NCI-H1048 (cell line): ENCODE measurements at places on chromosomes 2 and 18.

DNA sequence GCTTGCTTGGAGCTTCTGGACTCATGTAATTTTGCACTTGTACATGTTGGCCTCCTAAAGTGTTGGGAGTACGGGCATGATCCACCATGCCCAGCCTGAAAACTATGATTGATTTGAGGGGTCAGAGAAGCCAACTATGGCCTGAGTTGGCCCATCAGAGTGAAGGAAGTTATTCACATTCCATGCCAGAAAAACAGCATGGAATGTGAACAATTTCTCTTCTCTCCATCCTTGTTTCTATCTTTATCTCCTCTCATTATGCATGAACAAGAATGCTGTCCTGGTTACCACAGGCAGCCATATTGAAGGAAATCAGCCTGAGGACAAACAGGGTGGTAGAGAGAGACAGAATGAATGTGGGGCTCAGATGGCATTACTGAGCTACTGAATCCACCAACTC, 3.5 kb upstream of the CD226 start:
- no peak for DNase-seq

DNA sequence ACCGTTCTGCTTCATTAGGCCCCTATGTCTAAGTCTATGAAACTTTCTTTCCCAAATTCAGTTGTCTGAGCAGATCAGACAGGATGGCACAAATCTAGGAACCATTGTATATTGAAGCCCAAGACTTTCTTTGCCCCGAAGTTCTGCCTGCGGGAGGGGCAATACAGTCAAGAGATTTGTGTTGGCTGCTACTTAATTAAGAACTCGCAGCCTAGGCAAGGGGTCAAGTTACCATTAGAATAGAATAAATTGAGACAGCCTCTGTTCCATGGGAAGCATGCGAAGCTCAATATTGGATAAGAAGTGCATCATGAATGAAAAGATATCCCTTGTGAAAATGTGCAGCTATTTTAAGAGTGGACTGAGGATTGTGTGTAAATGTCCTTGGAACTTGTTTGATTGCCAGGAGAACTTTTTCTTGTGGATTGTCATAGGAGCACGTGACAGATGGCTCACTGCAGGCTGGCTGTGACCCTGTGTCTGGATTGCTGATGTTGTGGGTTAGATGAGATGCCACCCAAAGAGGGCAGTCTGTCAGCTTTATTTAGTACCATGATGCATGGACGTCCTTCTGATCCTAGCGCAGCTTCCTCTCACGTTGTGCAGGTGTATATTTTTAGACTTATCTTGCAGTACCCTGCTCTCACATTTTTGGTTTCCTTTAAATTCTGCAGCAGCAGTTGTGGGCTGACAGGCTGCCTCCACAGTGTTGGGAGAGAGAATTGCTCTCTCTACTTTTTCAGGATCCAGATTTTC, 30.9 kb downstream of the HAUS1 start:
- DNase-seq: no peak

- no peak for DNase-seq
Observed at GRCh38 chr2:1847846-1848598, 103.7 kb upstream of the PXDN start.

DNA sequence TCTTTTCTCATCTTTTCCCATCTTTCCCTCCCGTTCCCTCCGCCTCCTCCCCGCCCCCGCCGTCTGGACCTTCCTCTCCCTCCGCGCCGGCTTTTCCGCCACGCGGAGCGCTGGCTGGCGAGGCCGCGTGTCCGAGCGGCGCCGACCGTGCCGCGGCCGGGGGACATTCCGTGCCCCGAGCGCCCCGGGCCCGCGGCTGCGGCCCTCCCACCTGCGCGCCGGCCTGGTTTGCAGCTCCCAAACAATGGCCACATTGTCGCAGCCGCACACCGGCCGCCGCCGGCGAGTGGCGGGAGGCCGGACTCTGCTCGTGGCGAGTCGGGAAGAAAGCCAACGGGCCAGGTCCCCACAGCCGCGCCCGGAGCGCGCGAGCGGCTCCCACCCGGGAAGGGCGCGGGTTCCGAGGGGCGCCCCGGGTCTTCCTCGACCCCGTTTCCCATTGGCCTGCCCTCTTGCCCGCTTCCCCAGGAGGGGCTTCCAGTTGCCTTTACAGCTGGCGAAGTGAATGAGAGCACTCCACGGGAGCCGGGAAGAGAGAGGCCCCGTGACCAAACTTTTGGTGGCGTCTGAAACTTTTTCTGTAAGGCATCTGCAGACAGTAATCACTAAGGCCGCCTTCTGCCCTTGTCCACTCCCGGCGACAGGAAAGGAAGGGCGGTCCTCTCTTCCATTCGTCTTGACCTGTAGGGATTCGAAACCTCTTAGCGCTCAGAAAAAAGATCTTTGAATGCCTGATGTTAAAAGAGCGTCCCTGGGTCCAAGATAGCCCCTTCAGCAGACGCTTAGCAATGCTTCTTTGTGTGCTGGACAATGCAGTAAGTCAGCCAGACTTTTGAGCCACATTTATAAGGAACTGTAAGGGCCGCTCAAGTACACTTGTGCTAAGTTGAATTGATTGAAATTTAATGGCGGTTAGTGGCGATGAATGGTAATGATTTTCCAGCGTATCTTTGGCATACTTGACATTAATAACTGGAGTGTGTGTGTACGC, 6.2 kb downstream of the GLI2 start:
- no peak for DNase-seq

- no peak for DNase-seq
Observed at GRCh38 chr2:101120124-101120996, 30.8 kb downstream of the TBC1D8 start.

GRCh38 chr2:211745295-211746097, 793.1 kb downstream of the ERBB4 start:
- peak; percentile 35 for DNase-seq

- no peak for DNase-seq
Observed at GRCh38 chr18:37481491-37481890, 84.1 kb downstream of the CELF4 start.

DNA sequence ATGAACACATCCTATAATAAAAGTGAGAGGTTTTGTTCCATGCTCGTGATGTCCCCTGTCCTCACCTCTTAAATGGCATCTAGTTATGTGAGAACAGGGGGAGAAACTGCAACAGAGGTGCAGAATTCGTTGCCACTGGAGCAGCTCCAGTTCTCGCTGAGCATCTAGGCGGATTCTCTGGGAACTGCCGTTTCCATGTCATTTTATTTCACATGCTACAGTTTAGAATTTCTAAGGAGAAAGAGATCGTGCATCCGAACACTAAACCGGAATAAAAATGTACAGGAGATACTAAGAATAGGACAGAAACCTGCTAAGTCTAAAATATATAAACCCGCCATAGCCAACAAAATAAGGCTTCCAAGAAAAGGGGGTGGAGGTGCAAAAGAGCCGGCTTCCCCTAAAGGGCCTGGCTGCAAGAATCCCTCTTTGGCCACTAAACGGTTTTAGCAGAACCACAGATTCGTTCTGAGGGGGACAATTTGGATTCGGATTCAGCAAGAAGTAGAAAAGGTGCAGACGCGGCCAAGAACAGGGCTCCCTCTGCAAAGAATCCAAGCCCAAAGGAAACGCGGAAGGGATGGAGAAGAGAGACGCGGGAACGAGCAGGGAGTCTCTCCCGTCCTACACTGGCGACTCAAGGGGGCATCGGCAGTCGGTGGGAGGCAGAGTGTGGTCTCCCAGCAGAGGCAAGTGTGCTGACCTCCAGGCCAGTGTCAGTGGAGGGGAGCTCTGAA, 1.3 kb downstream of the TMEM163 start:
- no peak for DNase-seq

DNA sequence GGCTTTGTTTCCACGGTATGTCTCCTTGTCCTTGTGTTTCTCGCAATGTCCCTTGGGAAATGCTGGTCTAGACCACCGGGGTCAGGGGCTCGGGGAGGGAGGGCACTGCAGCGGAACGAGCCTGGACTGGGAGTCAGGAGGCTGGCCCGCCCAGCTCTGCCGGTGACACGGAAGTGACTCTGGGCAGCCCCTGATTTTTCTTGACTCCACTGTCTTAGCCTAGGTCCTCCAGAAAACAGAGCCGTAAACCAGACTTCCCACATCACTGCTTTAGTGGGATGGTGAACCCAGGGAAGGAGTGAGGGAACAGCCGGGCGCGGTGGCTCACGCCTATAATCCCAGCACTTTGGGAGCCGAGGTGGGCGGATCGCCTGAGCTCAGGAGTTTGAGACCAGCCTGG, 144.2 kb downstream of the ASB1 start:
- DNase-seq: no peak

GRCh38 chr2:219507581-219508443, 6.5 kb upstream of the ASIC4 start:
- no peak for DNase-seq

DNA sequence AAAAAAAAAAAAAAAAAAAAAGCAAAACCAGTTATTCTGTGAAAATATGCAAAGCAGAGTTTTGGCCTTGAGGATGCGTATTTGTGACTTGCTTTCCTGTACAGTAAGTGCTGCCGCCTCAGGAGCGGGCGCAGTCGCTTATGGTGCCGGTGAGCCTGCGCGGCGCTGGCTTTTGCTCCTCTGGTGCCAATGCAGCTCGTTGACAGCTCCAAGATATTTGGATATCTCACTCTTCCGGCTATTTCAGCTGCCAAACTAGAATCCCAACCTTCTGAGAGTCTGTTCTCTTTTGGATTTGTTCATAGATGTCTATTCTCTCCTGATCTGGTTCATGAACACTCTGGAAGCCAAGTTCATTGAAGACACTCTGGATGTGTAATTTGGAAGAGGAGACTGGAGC, 184.1 kb downstream of the AGAP1 start:
- no peak for DNase-seq

- DNase-seq: no peak
Observed at GRCh38 chr2:160229591-160229990, 29.5 kb upstream of the ITGB6 start.

DNA sequence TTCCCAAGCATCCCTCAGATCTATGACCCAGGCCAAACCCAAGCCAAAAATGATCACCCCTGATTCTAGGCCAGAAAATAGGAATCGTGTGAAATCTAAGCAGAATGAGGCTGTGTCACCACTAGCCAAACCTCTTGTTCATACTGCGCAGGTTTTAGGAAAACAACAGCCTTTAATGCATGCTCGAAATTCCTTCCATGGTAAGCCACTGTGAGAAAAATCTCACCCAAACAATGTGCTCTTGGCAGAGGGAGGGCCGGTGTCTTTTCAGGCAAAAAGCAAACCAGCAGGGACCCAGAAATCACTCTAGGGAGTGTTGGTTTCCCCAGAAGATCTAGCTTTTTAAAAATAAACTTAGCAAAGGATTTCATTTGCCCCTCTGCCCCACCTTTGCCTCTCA, 71.2 kb upstream of the FOSL2 start:
- no peak for DNase-seq

DNA sequence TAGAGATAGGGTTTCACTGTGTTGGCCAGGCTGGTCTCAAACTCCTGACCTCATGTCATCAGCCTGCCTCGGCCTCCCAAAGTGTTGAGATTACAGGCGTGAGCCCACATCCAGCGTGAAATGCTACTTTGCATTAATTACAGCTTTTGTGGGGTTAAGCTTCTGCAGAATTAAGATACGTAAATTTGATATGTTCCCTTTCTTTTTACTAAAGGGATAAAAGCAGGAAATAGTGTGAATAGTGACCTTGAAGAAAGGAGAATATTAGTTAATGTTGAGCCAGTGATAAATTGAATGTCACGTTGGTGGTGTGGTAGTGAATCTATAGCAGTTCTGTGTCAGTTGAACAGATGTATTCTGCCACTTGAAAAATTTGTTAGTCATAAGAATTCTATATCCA, 16.9 kb downstream of the SMCHD1 start:
- no peak for DNase-seq

- no peak for DNase-seq
Observed at GRCh38 chr2:213237787-213238186, 46.5 kb upstream of the SPAG16 start.

DNA sequence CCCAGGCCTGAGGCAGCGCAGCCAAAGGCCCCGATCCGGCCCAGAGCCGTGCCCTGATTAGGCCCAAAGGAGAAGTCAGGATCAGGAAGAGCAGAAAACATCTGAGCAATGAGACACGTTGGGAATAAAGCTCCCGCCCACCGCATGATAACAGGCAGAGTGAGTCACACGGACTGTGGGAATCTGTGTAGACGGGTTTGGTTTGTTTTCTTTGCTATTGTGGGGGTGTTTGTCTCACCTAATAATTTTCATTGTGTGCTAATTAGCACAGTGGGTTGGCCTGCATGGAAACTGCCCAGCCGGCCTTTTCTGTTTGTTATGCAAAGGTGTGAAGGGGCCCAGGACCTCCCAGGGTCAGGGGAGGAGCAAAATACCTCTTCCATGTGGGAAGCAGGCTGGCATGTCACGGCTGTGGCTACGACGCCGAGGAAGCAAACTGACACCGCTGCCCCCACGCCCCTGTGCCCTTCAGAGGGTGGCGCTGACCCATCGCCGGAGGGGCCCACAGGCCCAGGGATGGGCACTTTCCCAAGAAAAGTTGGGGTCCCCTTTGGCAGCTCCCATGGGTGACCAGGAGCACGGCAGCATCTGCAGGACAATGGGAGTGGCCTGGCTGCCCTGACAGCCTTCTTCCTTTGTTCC, 68.4 kb upstream of the CTDP1 start:
- no peak for DNase-seq

DNA sequence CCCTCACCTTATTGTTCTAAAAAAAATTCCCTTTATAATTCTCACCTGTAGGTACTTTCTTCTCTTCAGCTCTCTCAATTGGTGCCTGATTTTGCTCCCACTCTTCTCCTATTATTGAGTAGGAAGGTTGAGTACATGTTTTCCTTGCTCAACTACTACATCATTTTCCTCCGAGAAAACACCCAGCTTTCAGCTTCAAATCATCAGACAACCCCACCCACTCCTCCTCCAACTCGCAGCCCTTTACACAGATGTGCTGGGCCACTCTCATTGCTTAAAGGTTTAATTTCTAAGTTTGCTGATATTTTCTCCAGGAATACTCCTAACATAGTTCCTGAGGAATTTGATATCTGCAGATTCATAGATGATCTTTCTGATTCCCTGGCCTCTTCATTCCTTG, 734.4 kb upstream of the ZEB2 start:
- no peak for DNase-seq

DNA sequence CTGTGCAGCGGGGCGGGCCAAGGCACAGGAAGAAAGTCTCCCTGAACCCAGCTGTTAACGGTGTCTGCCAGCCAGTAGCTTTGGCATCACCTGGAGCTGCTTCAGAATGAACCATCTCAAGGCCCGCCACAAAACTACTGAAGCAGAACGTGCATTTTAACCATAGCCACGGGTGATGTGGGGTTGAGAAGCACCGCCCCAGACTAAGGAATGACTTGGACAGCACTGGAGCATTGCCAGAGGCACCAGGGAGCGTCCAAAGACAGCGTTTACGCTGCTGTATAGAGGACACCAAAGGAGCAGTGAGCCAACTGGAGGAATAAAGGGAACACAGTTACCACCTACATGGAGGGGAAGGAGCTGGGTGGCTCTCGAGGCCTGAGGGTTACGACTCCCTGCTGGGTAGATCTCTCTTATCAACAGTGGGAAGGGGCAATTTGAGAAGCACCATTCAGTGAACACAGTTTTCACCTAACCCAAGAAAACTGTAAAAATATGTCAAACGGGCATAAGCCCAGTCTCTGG, 28.4 kb upstream of the LONRF2 start:
- DNase-seq: no peak

- DNase-seq: no peak
Observed at GRCh38 chr18:57687970-57688369, 66.3 kb upstream of the NARS1 start.
